ENCODE measurements at places on chromosomes 3 and 15.

DNA sequence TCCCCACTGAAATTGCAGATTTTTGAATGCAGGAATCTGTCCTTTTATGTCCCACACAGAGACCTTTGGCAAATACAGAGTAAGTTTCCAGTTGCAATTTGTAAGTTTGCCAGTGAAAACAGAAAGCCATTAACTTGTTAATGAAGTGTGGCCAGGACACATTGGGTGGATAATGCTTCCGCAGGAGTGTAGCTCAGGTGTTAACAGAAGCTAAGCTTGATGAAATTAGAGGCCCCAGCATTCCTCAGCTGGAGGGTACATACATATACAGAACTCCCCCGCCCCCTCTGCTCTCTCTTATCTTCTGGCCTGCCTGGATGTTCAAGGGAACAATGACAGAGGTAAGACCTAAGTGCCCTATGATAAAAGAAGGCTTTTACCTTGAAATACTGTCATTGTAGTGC, 8.1 kb upstream of the LRRC2 start:
- DNase-seq = no peak

GRCh38 chr3:51621091-51621892, 49.8 kb upstream of the TEX264 start:
- DNase-seq = no peak

DNA sequence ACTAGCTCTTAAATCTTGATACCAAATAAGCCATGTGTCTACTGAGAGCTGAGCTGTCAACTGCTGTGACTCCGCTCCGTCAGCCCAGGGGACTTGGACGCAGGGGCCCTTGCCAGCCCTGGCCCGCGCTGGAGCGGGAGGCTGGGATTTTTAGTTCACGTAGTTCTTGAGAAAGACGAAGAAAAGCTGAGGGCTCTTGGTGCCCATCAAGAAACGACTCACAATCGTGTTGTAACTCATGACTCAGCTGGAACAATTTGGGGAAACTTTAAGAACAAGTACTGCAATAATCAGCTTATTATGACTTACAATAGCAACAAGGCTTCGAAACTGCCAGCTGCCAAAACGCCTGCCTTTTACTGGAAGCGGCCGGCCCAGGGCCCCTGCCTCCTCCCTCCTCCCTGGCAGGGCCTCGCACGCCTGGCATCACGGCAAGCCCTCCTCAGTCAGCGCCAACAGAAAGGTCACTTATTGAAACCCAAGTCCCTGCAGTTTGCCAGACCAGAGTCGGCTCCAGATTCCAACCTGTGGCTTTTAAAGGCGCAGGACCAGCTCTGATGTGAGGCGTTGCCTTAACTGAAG, 60.3 kb downstream of the RGMA start:
- no peak for DNase-seq

DNA sequence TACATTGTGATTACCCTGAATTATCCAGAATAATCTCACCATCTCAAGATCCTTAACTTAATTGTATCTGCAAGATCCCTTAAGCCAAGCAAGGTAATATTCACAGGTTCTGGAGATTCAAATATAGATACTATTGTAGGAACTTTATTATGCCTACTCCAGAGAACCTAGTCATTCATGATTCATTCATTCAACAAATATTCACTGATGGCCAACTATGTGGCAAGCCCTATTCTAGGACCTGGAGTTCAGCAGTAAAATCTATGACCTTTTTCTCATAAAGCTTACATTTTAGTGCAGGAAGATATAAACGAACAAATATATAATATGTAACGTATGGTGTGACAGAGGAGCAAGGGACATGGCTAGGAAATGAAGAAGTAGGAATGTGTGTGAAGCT, 49.6 kb downstream of the ISL2 start:
- no peak for DNase-seq

DNA sequence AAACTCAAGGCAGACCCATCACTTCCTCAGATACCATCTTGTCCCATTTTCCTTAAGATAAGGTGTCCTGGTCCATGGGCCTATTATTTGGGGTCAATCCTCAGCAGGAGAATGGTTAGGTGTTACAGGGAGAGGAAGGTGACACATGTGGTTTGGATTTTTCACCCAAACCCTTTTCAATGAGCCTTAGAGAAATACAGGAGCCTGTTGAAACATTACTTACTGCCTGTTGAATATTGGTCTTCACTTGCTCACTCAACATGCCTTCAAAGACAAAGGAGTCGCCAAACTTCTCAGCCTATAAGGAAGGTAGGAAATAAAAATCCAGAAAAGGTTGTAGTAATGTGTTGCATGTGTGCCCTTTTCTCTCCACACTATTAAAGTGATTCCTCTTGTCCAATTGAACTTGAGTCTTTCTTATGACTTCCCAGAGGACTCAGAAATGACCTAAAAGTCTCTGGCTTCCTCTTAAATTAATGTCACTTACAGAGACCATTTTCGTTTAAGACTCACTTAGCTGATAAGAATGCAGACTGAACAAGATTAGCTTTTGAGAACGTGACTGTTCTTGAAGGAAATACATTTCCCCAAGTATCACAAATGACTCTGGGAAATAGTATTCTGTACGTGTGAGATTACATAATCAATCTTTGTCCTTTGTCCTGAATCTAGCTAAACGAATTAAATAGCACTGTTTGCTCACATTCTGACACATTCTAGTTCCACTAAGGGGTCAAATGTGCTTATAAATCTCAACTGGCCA, 17.8 kb downstream of the SUMF1 start:
- DNase-seq = no peak

DNA sequence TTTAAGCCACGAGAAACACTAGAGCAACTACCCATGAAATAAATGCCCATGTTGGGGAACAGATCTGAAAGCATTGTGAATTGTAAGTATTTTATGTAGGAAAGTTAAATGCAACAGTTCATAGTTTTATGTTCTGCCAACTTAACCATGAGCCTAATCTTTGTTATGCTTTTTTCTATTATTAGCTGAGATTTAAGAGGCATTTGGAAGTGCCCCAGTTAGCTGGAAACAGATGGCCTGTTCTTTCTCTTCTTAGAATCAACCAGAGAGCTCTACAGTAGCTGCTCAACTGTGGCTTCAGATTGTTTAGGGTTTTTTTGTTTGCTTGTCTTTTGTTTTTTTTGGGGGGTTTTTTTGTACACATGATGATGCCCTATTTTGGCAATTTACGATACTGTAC, 284.4 kb downstream of the KCNH8 start:
- no peak for DNase-seq

- no peak for DNase-seq
Measured at GRCh38 chr15:70523192-70523591, 240.2 kb downstream of the UACA start.

- no peak for DNase-seq
Measured at GRCh38 chr3:156750191-156750873, 75.8 kb upstream of the LEKR1 start.

GRCh38 chr15:44813231-44813630, 76.9 kb downstream of the TRIM69 start:
- no peak for DNase-seq

DNA sequence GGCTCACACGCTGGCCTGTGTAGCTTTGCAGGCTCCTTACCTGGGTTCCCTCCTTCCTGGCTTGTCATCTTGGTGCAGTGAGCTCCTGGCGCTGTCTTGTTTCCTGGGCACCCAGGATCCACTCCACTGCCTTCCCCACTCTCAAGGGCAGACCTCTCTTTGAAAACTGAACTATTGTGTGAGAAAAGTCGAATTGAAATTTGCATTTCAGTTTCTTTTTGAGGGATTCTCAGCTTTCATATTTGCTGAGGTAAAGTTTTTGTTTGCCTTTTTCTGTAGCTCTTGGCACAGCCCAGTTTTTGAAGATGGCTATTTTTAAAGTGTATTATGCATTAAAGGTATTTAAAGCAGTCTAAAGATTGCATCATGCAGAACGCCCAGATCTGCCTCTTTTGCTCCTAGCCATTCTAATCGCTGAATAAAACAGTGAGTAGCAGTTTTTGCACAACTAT, 70.1 kb downstream of the CCK start:
- no peak for DNase-seq

DNA sequence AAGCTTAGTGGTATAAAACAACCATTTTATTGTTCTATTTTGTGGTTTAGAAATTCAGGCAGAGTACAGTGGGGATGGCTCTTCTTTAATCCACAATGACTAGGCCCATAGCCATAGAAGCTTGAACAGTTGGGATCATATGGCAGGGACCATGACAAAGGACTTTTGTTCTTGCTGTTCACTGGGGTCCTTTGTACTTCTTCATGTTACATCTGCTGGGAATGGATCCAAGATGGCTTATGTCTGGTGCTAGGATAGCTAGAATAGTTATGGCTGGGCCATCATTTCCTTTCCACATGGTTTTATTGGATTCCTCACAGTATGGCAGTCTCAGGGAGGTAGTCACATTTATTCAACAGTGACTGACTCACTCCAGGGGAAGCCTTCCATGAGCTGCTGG, 427.9 kb upstream of the AGTR1 start:
- no peak for DNase-seq

Data from PC-9 (cell line).